NCI-H2171 (cell line): ENCODE measurements at places on chromosomes 3 and 15.

DNA sequence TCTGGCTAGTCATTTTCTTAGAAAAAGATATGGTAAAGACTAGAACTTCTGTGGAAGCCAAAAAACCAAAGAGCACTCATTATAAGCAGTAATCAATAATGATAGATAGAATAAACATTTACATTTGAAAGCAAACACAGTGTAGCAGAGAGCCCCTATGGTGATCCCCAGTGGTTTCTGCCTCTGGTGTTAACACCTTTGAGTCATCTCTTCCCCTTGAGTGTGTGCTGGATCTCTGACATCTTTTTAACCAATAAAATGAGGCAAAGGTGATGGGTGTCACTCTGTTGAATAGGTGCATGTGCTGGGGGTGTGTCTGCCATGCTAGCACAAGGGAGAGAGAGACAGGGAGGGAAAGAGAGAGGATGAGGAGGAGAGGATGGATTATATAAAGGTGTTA, 121.6 kb downstream of the TFG start:
- no peak for DNase-seq

DNA sequence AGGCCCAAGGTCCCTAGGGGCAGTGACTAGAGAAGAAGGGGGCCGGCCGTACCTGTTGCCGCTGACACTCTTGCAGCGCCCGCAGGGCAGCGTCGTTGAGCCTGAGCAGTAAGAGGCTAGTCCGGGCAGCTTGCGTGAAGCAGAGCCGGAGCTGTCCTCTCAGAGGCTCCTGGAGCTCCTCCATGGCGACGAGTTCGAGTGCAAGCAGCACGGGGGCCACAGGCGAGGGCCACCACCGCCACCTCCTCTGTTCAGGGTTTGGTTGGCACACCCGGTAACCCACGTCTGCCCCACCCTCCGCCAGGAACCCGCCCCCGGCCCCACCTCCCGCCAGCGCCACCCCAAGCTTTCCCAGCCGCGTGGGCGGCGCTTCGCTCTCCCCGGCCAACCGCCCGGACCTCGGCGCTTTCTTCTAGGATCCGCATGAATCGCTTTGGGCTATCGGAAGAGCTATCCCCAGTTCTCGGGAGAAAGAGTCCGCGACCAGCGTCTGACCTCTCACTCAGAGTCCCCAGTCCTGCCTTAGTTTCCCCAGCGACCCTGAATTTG, at the start of gene ELL3:
Gene ELL3, minus strand, starts transcription at position 249 of the 549 bp plus-strand sequence. Its CDS starts 65 bp downstream, at position 184.
- DNase-seq, result peak; percentile 72

DNA sequence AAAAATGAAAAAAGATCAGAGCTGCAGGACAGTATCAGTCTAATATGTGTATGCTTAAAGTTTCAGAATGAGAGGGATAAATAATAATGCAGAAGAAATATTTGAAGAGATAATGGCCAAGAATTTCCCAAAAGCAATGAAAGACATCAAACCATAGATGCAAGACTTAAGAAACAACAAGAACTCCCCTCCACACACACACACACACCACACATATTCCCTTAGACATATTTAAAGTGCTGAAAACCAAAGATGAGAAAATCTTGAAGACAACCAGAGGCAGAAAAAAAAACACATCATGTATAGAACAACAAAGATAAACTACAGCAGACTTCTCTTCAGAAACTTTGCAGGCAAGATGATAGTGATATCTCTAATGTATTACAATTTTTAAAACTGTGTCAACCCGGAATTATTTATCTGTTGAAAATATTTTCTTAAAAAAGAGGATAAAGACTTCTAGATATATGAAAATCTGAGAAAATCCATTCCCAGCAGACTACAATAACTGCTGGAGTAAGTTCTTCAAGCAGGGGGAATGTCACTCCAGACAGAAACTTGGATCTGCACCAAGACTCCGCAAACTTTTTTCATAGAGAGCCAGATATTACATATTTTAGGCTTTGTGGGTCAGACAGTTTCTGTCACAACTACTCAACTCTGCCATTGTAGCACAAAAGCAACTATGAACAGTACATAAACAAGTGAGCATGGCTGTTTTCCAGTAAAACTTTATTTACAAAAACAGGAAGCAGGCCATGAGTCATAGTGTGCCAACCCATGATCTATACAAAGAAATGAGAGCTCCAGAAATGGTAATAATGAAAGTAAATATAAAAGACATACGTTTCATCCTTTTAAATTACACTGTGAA, 223.4 kb upstream of the CGNL1 start:
- no peak for DNase-seq

DNA sequence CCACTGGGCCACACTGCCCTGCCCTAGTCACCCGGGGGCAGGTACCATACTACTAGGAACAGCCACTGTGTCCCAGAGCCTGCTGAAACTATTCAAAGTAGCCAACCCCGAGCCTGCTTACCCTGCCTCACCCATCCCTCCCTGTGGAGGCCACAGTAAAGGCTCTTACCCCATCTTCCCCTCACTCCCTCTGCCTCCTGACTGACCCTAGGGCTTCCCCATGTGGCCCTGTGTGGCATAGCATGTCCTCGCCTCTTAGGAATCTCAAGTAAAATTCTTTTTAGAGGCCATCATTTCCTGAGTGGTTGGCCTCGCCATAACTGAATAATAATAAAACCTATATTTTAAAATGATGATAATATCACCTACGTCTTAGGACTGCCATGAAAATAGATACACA, 112.2 kb upstream of the SLC6A11 start:
- no peak for DNase-seq

GRCh38 chr3:173891272-173892100, 493.9 kb downstream of the NLGN1 start:
- no peak for DNase-seq

DNA sequence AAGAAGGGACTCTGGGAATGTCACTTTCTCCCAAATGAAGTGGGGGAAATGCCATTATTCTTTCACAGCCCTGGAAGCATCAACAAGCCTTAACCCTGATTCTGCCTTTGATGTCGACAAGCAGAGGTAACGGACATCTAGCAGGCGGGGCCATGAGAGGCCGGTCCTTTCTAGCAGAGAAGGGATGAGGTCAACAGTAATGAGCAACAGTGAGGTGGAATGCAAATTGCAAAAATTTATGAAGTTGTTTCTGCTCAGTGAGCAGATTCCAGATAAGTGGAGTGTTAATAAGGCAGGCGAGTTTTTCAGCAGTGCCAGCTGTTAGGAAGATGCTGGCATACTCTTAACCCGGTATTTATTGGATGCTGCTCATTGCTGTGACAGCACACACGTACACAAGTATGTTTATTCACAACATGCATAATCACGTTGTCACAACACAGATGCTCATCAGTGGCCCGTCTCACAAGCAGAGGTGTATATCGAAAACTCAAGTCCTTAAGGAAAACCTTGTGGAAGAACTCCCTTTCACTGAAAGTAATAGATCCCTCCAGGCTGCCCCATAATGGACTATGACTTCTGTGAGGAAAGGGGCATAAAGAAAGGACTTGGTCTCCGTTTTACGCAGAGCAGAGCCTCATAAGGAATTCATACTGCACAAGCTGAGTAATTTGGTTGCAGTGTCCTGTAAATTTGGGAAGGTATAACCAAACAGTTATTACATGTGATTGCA, 329.0 kb downstream of the IGSF11 start:
- DNase-seq, result no peak

- no peak for DNase-seq
Measured at GRCh38 chr3:110589341-110589740, 482.3 kb upstream of the NECTIN3 start.

DNA sequence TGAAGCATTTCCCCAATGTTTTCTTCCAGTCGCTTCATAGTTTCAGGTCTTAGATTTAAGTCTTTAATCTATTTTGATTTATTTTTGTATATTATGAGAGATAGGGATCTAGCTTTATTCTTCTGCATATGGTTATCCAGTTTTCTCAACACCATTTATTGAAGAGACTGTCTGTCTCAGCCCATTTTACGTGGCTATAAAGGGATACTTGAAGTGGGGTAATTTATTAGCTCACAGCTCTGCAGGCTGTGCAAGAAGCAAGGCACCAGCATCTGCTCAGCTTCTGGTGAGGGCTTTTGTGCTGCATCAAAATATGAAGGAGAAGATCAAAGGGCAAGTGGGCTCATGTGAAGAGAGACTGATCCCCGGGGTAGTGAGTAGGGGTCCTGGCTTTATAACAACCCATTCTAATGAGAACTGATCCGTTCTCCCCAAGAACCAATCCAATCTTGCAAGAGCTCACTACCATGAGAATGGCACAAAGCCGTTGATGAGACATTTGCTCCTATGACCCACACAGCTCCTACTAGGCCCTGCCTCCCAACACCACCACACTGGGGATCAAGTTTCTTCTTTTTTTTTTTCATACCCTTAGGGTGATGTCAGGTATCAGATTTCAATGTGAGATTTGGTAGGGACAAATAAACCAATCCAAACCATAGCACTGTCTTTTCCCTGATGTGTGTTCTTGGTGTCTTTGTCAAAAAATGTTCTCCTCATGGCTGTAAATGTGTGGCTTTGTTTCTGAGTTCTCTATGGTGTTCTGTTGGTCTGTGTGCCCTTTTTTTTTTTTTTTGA, 63.2 kb downstream of the IQGAP1 start:
- peak; percentile 67 for DNase-seq

DNA sequence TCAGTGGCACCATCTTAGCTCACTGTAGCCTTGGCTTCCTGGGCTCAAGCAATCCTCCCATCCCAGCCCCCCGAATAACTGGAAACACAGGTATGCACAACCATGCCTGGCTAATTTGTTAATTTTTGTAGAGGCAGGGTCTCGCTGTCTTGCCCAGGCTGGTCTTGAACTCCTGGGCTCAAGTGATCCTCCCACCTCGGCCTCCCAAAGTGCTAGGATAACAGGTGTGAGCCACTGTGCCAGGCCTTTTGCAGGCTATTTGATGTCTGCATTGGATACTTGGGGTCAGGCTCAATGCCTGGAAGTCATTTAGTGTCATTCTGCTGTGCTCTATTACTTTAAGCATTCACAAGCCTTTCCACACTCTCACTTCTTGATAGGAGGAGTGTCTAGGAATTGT, 17.6 kb downstream of the LIMD1 start:
- DNase-seq, result no peak
